Myometrial cell (primary cell): ENCODE measurements at places on chromosomes 3 and 15. TPM values are rescaled to one million over a fixed set of nuclear protein-coding genes. Genes with fewer than 3 reads are reported as not detected.

The CHST2 gene
- total RNA-seq = 20.0 and 21.3 TPM in 2 replicates

The RBP2 gene
- not detected in 2 replicates for total RNA-seq

The AP3B2 gene
- 0.53 TPM in 1 of 2 replicates, not detected in the other for total RNA-seq

The RBPMS2 gene
- not detected in 2 replicates for total RNA-seq

The SLC35G2 gene
- 16.4 and 18.4 TPM in 2 replicates for total RNA-seq

The COL7A1 gene
- 4.4 and 6.6 TPM in 2 replicates for total RNA-seq

The C3orf22 gene
- total RNA-seq = not detected in 2 replicates

The NRG4 gene
- total RNA-seq = not detected in 2 replicates

The ZKSCAN7 gene
- total RNA-seq = 4.9 and 5.7 TPM in 2 replicates

The P2RY14 gene
- not detected in 2 replicates for total RNA-seq

The STRC gene
- not detected in 2 replicates for total RNA-seq

The ULK3 gene
- total RNA-seq = 18.8 and 35.2 TPM in 2 replicates

The TM6SF1 gene
- 1.2 and 3.4 TPM in 2 replicates for total RNA-seq

The FBXW12 gene
- not detected in 2 replicates for total RNA-seq

The REC114 gene
- total RNA-seq = not detected in 2 replicates

The DALRD3 gene
- total RNA-seq = 73.7 and 76.4 TPM in 2 replicates

The CADM2 gene
- not detected in 2 replicates for total RNA-seq

The MESP2 gene
- total RNA-seq = under 0.01 and 2.8 TPM in 2 replicates

The CYP8B1 gene
- not detected in 2 replicates for total RNA-seq

The OXSM gene
- total RNA-seq = 11.3 and 11.8 TPM in 2 replicates

The RARB gene
- total RNA-seq = 34.4 and 37.2 TPM in 2 replicates

The LTK gene
- total RNA-seq = 0.29 and 1.2 TPM in 2 replicates

The INKA1 gene
- total RNA-seq = 2.5 and 7.5 TPM in 2 replicates

The DISP2 gene
- total RNA-seq = under 0.01 and 0.35 TPM in 2 replicates

The SLC6A1 gene
- not detected in 2 replicates for total RNA-seq

The HHATL gene
- not detected in 2 replicates for total RNA-seq

The FBXL2 gene
- 13.8 and 14.9 TPM in 2 replicates for total RNA-seq

The ALDH1A3 gene
- 13.3 and 23.4 TPM in 2 replicates for total RNA-seq

The EIF4G1 gene
- total RNA-seq = 414 and 466 TPM in 2 replicates

The PLSCR2 gene
- total RNA-seq = 0.18 TPM in 1 of 2 replicates, not detected in the other

The SATB1 gene
- total RNA-seq = 2.3 and 4.0 TPM in 2 replicates

The ZNF774 gene
- total RNA-seq = 0.18 and 0.29 TPM in 2 replicates

The MORC1 gene
- total RNA-seq = not detected in 2 replicates

The OXTR gene
- total RNA-seq = 70.9 and 77.4 TPM in 2 replicates

The CSPG4 gene
- total RNA-seq = 138 and 143 TPM in 2 replicates

The NSUN3 gene
- 6.2 and 6.6 TPM in 2 replicates for total RNA-seq

The USP4 gene
- total RNA-seq = 9.8 and 9.9 TPM in 2 replicates

The ROBO2 gene
- total RNA-seq = not detected in 2 replicates

The COL6A5 gene
- not detected in 2 replicates for total RNA-seq

The CHRNA7 gene
- 2.9 TPM in 1 of 2 replicates, not detected in the other for total RNA-seq

The HIGD1A gene
- 192 and 225 TPM in 2 replicates for total RNA-seq

The ARHGAP11A gene
- total RNA-seq = 18.5 and 29.2 TPM in 2 replicates

The GRK7 gene
- total RNA-seq = under 0.01 TPM in 1 of 2 replicates, not detected in the other

The GPR62 gene
- total RNA-seq = not detected in 2 replicates

The UTS2B gene
- total RNA-seq = 0.89 TPM in 1 of 2 replicates, not detected in the other

The CHCHD4 gene
- total RNA-seq = 17.3 and 17.7 TPM in 2 replicates

The COLQ gene
- 1.1 and 9.8 TPM in 2 replicates for total RNA-seq
